Smooth muscle cell of the coronary artery (primary cell): ENCODE measurements at places on chromosomes 6 and 20. TPM values are rescaled to one million over a fixed set of nuclear protein-coding genes. Genes with fewer than 3 reads are reported as not detected.

The ZC3H12D gene
- total RNA-seq, result 0.23 TPM in 1 of 2 replicates, not detected in the other

The ZFP57 gene
- 0.82 TPM in 1 of 2 replicates, not detected in the other for total RNA-seq

The GID8 gene
- 37.5 and 39.4 TPM in 2 replicates for total RNA-seq

The ZC2HC1B gene
- total RNA-seq, result not detected in 2 replicates
